Stimulated activated CD4-positive, alpha-beta T cell treated with anti-CD3 and anti-CD28 coated beads, TNF-alpha, amount 100 ng/mL, for 48 hours (primary cell): ENCODE measurements at places on chromosomes 7 and 10.

DNA sequence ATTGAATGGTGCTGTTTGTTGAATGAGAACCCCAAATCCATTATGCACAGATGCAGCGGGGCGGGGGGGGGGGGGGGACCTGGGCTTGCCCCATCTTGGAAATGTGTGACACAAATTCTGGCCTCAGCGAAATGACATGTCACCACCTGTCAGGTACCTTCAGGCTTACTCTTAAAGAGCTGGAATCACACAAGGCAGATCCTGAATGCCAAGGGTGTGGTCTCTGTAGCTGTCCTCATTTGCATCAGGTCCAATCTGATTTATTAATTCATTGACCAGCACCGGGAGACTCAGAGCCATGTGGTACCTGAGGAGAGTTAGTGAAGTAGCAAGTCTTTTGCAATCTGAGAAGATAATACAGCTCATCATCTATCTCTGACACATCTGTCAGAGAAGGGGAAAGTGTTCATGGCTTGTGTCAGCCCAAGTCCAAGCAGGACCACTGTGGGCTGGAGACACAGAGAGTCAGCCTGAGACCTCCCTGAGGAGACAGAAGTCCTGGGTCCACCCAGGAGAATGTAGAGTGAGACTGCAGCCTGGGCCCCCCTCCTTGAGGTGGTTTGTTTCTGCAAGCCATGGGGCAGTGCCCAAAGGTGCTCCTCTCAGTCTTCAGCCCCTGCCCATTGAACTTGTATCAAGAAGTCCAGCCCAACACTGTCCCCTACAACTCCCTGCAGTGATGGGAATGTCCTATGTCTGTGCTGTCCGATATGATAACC, 46.7 kb downstream of the ADCYAP1R1 start:
- no peak for DNase-seq

DNA sequence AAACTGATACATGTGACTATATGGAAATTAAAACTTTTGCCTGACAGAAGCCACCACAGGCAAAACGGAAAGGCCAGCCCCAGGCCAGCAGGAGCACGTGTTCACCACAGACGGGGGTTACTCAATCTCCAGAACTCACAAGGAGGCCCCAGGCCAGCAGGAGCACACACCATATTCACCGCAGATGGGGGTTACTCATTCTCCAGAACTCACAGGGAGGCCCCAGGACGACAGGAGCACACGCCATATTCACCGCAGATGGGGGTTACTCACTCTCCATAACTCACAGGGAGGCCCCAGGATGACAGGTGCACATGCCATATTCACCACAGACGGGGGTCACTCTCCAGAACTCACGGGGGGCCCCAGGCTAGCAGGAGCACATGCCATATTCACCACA, 61.5 kb downstream of the NKX6-2 start:
- DNase-seq, result no peak

- DNase-seq, result no peak
Measured at GRCh38 chr7:103996639-103997038, 7.2 kb upstream of the RELN start.

- DNase-seq, result no peak
Measured at GRCh38 chr7:96424411-96424810, 102.5 kb upstream of the SLC25A13 start.

GRCh38 chr7:66682350-66683093, 53.8 kb downstream of the KCTD7 start:
- DNase-seq, result no peak

- DNase-seq, result no peak
Measured at GRCh38 chr7:130891254-130892094, 157.5 kb upstream of the KLF14 start.

DNA sequence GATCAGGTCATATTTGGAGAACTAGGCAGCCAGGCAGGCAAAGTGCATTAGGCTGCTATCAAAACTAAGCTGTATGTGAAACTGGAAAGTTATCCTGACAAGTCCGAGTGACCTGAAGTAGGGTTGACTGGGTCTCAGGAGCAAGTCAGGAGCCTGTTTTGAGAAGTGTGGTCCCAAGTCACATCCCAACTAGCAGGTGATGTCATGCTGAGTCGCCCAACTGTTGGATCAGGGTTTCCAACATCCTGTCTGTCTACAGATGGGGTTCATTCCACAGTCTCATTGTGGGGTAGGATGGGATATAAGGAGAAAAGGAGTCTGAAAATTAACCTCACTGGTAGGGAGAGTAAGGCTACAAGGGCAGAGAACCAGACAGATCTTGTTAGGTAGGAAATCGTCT, 27.0 kb downstream of the SLC26A4 start:
- DNase-seq, result no peak

DNA sequence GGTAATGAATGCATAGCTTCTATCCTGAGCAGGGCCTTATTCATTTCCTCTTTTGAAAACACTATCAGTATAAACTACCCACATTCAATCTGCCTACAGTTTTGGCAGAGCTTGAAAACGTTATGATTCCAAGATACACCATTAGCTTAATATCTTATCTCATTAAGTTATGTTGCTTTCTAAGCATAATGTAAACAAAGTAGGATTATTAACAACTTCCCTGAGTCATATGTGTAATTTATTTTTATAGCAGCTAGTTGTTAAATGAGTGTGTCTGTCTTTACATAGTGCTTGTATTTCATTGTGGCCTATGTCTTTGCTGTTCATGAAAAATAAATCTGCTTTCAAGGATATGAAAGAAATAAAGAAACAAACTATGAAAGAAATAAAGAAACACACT, 106.2 kb upstream of the DLX6 start:
- DNase-seq, result no peak

DNA sequence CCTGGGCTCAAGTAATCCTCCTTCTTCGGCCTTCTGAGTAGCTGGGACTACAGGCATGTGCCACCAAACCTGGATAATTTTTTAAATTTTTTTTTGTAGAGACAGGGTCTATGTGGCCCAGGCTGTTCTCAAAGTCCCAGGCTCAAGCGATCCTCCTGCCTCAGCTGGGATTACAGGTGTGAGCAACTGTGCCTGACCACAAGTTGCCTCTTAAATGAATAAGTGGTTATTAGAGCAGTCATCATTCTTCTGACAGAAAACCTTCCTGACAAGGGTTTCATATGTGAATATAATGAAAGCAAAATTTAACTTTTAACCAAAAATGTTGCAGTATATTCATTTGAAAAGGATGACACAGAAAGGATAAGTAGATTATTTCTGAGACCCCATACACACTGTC, 532.5 kb downstream of the GRM8 start:
- DNase-seq, result no peak

GRCh38 chr7:24555184-24555583, 18.1 kb upstream of the PALS2 start:
- no peak for DNase-seq

GRCh38 chr10:2658780-2659179, 408.6 kb upstream of the PFKP start:
- DNase-seq, result no peak

- no peak for DNase-seq
Measured at GRCh38 chr7:136256491-136256890, 279.3 kb upstream of the MTPN start.

GRCh38 chr10:20100171-20100570, 283.9 kb downstream of the PLXDC2 start:
- no peak for DNase-seq

- DNase-seq, result no peak
Measured at GRCh38 chr10:94037286-94037685, 43.6 kb downstream of the PLCE1 start.

DNA sequence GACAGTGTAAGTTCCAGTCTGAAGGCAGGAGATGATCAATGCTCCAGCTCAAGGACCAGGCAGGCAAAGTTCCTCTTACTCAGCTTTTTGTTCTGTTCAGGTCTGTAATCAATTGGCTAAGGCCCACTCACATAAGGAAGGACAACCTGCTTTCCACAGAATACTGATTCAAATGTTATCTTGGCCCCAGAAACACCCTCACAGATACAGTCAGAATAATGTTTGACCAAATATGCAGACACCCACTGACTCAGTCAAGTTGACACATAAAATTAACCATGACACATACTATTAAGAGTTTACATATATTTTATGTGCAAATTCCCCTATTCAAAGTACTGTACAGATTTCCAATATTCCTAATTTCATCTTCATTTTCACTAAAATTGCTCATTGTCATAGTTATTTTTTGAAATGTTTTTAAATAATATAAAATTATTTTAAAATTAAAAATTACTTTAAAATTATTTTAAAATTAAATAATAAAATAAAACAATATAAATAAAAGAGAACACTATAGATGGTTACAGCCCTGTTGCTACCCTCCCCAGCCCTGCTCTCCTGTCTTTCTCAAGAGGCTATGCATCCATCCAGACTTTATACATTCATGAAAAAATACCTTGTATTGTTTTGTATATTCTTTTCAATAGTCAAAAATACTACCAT, 59.4 kb downstream of the RAB11FIP2 start:
- DNase-seq, result no peak

DNA sequence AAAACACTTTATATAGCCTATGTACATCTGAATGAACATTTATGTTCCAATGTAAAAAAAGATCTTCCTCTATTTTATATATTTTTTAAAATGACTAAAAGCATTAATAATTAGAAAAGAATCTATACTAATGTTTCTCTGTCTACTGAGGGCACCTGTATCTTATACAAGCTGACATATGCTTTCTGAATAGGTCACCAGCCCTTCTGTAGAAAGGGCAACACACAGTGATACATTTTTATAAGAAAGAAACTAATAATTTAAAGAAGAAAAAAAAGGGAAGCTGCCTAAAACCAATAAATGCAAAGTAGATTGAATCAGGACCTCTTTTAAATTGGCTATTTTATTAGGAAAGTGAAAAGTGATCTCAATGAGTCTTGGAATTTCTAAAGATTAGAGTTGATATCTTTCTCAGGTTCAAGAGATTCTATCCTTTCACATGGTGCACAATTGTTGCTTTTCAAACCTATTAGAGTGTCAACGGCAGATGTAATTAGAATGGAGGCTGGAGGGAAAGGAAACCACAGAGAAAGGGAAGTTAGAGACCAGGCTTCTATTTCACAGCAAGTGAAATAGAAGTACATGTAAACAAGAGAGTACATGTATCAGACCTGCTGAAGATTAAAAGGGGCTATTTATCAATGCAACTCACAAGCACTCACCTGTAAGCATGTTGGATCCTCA, 6.3 kb downstream of the MTPN start:
- no peak for DNase-seq

DNA sequence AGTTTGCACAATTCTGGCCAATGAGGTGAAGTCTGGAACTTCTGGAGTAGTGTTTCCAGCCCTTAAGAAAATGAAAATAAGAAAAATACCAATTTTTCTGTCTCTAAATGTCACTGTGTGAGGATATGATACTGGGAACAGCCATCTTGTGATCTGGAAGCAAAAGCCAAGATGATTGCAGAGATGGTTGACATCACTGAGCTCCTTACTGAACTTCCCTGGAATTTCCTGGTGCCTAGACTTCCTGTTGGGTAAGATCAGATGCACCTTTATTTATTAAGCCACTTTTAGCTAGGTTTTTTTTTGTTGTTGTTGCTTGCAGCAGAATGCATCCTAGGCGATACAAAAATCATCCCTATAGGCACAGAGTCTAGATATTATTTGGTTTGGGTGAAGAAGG, 27.3 kb upstream of the INHBA start:
- DNase-seq, result no peak

DNA sequence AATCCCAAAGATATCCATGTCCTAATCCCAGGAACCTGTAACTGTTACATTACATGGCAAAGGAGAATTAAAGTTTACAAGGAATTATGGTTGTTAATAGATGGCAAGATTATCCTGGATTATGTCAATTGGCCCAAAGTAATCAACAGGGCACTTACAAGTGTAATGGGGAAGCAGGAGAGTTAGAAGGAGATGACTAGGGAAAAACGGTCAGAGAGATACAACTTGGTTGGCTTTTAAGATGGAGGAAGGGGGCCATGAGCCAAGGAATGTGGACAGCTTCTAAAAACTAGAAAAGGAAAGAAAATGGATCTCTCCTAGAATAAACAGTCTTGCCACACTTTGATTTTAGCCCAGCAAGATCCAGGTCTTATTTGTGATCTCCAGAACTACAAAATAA, 3.3 kb downstream of the JMJD1C start:
- no peak for DNase-seq

DNA sequence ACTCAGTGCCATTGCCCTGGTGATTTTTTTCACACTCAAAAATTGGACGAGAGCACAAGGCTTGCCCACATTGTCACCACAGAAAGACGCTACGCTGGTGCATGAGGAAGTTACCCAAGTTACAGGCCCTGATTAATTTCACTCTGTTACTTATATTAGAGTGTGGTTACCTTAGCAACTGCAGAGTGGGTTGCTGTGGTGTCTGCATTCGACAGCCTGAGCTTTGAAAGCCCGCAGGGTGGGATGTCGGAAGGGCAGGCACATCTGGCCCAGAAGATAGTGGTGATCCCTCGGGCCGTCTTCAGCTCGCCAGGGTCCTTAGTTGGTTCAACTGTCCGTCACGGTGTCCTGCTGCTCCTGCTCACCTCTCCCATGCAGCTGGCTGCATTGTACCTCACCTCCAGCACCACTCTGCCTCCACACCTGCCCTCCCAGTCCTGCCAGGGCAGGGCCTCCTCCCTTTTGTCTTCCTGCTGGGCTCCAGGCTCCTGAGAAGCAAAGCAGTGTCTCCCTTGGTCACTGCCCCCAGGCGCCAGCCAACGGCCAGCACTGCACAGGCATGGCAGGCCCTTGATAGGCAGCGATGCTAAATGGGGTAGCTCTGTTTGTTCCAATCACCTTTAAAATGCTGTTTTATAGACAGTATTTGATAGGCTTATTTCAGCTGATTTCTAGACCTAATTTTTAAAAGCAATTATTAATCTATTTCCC, 167.2 kb downstream of the EBF3 start:
- no peak for DNase-seq

DNA sequence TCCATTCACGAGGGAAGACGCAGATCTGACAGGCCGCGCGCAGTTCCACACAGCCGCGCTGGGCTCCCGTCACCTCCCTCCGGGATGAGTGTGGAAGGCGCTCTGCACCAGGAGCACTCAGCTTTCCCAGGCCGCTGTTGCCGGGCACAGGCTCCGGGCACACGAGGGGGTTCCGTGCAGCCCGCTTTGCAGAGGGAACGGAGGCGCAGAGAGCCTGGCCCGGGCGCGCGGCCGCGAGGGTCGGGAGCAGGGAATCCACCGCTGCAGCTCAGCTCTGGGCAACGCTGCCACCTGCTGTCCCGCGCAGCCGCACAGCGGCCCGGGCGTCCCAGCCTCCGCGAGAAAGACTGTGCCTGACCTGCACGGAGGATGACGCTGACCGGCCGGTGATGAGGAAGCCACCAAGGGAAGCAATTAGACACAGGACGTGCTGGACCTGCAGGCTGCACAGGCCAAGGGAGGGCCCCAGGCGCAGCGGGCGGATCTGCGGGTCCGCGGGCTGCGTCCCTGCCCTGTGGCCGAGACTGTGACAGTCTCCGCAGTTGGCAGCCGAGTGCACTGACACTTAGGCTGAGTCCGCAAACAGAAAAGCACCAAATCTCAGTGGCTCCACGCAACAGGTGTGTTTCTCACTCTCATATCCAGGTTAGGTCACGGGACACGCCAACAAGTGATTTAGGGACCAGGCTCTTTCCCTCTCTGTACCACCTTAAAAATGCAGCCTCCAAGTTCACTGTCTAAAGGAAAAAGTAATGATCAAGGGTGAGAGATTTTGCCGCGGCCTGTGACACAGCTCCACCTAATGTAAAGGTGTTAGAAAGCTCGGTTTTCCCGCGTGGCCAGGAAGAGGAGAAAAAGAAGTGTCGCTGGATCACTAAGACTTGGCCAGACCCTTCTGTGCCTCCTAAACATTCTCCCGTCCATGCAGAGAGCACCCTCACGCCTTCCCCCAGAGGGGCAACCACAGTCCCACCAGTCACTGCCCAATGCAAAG, 94.5 kb downstream of the SEC61G start:
- peak; percentile 4 for DNase-seq
